SK-N-DZ (cell line): ENCODE measurements at places on chromosomes 6 and 20.
A peak's percentile ranks its signal among the peaks of the same experiment; 100 is the strongest.

DNA sequence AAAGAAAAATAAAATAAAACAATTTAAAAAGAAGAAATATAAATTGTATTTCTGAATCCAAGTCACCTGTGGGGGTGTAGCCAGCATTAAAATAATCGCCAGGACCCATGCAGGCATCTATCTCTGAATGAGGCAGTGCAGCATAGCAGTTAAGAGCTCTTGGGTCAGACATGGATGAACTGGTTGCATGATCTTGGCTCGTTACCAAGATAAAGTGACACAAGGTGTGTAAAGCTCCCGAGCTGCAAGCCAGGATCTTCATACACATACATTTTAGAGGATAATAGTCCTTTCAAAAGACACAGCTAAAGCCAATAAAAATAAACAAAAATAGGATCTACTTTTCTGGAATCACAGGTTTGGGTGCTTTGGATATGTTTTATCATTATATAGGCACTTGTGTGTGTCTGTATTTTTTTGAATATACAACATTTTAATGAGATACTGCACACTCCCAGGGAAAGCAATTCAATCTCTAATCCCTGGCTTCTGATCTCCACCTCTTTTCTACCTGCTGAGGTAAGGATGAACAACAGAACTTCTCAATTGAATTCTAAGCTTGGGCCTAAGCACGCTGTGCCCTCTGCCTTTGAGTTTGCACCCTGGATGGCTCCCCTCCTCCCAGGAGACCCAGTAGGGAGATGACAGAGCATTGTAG lies 8.9 kb downstream of the TRIM10 start:
- DNase-seq, result no peak

- no peak for DNase-seq
These were observed 456.2 kb downstream of the CD83 start for GRCh38 chr6:14573703-14574290.

DNA sequence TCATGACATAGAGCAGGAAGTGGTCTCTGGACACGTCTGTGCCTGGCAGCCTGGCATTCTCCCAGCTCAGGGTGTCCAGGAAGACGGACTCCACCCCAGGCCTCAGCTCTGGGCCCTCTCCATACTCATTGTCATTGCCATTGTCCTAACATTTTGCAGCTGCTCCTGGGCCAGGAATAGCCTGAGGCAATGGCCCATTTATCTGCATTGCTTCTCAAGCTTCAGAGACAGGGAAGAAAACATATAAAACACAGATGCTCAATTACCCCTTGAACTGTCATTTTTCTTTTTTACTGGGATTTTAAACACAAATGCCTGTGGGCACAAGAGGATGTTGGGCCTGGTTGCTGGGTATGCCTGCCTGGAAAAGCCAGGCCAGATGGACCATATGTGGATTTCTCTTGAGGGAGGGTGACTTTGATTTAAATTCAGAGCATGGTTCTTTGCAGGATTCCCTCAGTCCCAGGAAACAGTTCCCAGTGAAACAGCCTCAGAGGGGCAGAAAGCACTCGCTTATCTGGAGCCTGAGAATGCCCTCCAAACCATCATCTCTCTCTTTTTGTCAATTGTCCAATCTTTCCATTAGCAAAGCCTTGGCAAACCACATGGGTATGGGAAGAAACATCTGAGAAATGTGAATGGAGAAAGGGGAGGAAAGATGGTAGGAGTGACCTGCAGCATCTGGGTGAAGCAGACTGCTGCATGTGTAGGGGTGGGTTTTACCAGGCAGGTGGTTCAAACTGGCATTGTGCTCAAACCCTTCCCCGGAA lies 17.9 kb downstream of the LAMP5 start:
- no peak for DNase-seq

DNA sequence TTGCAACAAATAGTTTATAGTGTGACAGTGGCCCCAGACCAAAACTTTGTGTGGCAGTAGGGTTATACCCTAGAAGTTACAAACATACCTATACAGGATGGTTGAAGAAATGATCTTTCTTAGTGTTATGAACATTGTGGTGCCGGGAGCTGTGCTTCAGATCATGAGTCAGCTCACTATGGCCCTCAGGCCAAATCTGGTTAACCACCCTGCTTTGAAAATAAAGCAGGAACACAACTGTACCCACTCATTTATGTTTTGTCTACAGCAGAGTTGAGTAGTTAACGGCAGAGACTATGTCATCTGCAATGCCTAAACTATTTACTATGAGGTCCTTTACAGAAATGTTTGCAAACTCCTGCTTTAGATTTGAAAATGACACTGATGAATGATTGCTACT lies 24.3 kb downstream of the AKAP7 start:
- no peak for DNase-seq

DNA sequence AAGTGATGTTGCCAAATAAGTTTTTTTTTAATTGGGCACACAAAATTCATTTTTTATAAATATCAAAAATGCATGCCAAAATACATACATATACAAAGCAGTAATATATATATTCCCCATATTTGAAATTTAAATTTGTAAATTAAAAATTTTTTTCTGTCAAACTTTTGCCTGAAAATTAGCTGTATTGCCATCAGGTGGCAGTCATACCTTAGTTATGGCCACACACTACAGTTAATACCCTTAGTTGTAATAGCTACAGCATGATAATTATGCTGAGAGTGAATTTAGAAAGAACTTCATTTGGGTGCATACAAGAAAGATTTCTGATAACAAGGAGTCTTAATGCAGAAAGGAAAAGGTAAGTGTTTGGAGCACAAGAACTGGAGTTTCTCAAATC lies 46.2 kb upstream of the SDHAF4 start:
- peak; percentile 7 for DNase-seq

GRCh38 chr6:80001337-80001736 lies 3.1 kb upstream of the TTK start:
- DNase-seq, result no peak

DNA sequence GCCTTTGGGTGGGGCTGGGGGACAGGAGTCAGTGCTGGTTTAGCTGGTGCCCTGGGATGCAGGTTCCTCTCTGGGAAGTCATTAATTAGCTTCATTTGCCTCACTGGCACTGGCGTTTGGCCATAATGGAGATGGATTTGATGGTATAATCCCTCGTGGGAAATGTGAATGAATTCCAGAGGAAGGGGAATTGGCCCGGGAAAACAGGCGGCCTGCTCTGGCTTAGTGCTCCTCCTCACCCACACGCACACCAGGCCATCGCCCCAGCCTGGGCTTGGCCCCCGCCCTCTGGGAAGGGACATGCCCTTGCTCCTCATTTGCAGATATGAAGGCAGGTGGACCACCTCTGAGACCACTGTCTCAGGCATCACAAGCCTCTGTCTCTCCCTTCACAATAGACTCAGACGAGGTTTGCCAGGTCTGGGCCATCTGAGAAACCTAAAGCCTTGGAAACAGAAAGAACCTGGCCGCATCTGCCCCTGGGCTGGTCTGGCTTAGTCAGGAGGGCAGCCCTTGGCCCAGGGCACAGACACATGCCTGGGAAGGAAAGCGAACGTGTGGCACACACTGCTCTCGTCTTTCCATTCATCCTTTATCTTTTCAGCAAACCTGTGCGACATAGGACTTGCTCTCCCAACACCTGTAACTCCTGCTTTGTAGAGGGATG lies 199.2 kb upstream of the CDH4 start:
- no peak for DNase-seq

DNA sequence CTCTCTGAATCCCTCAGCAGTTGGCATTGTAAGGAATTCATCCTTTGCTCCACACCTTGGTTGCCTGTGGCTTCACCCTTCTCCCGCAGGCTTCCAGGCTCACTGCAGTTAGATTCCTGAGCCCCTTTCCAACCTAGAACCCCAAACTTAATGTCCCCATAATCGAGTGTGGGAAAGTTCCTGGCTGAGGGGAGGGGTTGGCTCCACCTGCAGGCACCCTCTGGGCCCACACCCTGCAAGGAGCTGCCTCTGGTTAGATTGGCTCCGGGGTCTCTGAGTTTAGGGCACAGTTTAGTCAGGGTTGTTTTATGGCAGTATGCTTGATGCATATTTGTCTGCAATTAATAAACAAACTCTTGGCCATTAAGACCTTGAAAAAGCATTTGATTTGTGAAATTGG lies 63.4 kb downstream of the MTHFD1L start:
- no peak for DNase-seq

GRCh38 chr6:17610835-17611234 lies 10.7 kb downstream of the FAM8A1 start:
- DNase-seq, result no peak

DNA sequence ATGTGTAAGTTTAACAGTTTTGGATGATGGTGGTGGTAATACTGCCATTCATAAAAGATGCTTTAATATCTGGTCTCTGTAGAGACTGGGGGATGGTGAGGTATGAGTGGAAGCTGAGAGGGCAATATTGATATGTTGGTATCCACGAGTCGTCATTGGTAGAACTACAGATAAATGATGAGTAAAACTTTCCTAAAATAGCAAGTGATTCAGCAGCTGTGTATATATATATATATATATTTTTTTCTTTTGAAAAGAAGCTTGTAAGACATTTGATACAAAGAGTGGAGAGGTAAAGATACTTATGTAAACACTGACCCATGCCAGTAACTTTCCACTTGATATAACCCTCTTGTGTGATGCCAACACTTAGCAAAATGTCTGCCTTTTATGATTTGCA lies 41.7 kb upstream of the CITED2 start:
- DNase-seq, result no peak

DNA sequence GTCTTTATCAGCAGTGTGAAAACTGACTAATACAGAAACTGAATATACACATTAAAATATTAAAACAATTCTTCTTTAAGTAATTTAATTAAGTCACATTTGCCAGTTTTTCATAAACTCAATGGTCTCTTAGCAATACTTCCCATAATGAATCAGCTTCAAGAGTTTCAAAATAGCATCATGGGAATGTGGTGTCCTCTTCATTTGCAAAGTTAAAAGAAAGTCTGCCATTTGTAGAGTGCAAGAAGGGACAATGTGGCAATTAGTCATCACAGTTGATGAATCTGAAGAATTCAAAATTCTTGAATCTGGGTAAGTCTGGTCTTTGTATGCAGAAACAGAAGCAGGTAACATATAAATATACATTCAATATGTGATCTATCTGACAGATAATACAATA lies 38.7 kb downstream of the SYNE1 start:
- no peak for DNase-seq

GRCh38 chr20:21104466-21104761 lies 1.7 kb downstream of the LINC00237 start:
- DNase-seq, result no peak

- DNase-seq, result no peak
These were observed 165.2 kb downstream of the AIG1 start for GRCh38 chr6:143225929-143226328.

DNA sequence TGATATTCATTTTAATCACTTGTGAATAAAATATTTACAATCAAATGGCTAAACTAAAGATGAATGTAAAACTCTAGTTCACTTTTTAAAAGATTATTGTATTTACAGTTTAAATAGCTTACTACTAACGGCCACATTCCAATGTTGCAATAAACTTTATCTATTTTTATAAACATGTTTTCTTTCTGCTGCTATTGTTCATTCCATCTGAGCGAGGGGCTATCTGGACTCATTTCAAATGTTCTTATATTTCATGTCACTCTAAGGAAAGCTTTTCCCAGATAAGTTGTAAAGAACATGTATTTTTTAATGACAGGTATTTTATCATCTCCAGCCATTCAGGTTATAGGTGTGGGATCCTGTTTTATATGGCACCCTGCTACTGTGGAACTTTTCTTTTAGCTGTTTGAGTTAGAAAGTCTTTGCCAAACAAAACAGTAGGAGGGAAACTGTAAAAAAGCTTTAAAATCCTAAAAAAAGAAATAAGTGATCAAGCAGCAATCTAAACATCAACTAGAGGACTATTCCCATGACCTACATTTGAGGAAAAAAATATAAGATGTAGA lies 42.5 kb downstream of the HMGCLL1 start:
- no peak for DNase-seq

GRCh38 chr6:146857980-146858347 lies 259.2 kb downstream of the ADGB start:
- peak; percentile 85 for DNase-seq

DNA sequence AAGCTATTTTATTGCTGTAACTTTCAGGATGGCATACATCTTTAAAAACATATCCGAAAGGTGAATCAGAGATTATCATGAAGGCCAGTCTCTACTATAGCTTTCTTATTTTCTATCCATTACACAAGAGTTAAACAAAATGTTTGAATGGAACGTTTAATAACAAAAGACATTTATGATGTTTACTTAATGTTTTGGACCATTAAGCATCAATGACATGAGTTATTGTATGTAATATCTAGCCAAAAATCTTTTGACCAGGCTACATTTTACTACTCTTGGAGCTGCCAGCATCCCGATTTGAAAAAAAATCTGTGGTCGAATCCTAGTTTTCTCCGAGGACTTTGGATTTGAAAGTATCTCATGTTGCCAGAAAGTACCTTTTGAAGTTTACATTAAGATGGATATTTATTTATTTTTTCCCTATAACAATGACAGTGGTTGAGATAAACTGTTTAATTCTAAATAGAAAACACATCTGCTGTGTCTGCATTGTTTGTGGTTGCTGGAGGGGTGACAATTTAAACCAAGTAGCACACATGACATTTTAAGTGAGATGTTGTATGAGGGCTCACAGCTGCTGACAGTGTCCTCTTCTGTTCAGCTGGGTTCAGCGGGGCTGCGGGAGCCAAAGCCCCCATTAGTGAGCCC lies 293.7 kb upstream of the TCF21 start:
- no peak for DNase-seq

- DNase-seq, result no peak
These were observed 70.2 kb upstream of the CD93 start for GRCh38 chr20:23156170-23156841.

- no peak for DNase-seq
These were observed 147.8 kb downstream of the BACH2 start for GRCh38 chr6:90148867-90149266.
